Breast epithelium (tissue), 4 donors: ENCODE measurements at places on chromosomes 5 and 9. TPM values are rescaled to one million over a fixed set of nuclear protein-coding genes. Genes with fewer than 3 reads are reported as not detected.
A peak's percentile ranks its signal among the peaks of the same experiment; 100 is the strongest.

GRCh38 chr9:90107040-90107725 is 502.4 kb downstream of the GADD45G start:
- DNase-seq, result peak; percentile 66

The PCDHA11 gene
- total RNA-seq, result 4.3 TPM

- DNase-seq, result peak; percentile 42
Observed at GRCh38 chr9:133239533-133240090, 30.6 kb upstream of the OBP2B start.

- DNase-seq, result no peak
Observed at GRCh38 chr9:82781921-82782392, 281.0 kb downstream of the RASEF start.

GRCh38 chr5:78511121-78511906 is 137.3 kb downstream of the LHFPL2 start:
- DNase-seq, result no peak

DNA sequence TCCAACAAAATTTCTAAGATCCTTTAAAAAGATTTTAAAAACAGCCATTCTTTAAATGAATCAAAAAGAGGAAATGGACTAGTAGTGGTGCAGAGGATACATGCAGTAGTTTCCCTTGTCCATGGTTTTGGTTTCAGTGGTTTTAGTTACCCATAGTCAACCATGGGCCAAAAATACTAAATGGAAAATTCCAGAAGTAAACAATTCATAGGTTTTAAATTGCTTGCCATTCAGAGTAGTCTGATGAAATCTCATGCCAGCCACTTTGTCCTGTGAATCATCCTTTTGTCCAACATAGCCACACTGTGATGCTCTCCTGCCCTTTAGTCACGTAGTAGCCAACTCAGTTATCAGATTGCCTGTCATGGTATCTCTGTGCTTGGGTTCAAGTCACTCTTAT is 286.1 kb downstream of the ANXA1 start:
- DNase-seq, result no peak

- peak; percentile 50 for DNase-seq
Observed at GRCh38 chr9:12702160-12702758, 9.1 kb downstream of the TYRP1 start.

GRCh38 chr5:89395111-89395510 is 512.1 kb upstream of the MEF2C start:
- DNase-seq, result no peak

GRCh38 chr9:6552498-6553121 is 92.9 kb downstream of the GLDC start:
- DNase-seq, result no peak

DNA sequence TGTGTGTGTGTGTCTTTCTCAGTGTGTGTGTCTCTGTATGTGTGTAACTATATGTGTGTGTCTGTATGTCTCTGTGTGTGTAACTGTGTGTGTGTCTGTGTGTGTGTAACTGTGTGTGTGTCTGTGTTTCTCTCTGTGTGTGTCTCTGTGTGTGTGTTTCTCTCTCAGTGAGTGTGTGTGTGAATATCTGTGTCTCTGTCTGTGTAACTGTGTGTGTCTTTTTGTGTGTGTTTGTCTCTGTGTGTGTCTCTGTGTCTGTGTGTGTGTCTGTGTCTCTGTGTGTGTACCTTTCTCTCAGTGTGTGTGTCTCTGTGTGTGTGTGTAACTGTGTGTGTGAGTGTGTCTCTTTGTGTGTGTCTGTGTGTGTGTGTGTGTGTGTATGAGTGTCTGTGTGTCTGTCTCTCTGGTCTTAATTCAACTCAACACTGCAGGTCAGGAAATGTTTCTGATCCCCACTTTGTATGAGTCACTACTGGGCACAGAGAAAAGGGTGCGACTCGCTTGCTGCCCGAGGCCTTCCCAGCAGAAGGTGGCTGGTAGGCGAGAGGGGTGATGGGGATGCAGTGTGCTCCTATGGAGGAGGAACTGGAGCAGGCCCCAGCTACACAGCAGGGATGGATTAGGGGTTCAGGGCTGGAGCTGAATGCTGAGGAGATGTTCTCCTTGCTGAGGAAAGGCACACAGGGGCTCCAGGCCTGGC is 52.1 kb downstream of the NSG2 start:
- DNase-seq, result no peak

The LCN15 gene
- total RNA-seq, result not detected
